ENCODE measurements at places on chromosomes 6 and 20.

GRCh38 chr6:87682310-87682709, 19.7 kb downstream of the AKIRIN2 start:
- DNase-seq = no peak

DNA sequence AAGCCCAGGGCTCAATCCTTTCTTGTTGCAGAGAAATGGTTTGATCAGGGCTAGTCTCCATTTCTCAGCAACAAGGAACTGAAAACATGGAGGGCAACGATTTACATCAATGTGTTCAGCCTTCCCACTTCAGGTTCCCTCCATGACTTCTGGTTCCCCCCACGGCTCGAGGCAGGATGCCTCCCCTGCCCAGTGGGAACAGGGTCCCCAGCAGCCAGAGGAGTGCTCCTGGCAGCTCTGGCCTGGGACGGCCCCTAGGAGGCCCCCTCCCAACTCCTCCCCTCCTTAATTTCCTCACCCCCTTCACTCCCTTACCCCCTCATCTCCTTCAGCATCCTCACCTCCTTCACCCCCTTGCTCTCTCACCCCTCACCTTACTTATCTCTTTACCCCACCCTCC, 283.8 kb downstream of the CDC5L start:
- no peak for DNase-seq

- DNase-seq = no peak
Observed at GRCh38 chr20:44083220-44083933, 103.6 kb downstream of the JPH2 start.

- DNase-seq = no peak
Observed at GRCh38 chr20:18849131-18849530, 35.5 kb downstream of the SCP2D1 start.

GRCh38 chr6:128465368-128466343, 54.7 kb downstream of the PTPRK start:
- DNase-seq = no peak

DNA sequence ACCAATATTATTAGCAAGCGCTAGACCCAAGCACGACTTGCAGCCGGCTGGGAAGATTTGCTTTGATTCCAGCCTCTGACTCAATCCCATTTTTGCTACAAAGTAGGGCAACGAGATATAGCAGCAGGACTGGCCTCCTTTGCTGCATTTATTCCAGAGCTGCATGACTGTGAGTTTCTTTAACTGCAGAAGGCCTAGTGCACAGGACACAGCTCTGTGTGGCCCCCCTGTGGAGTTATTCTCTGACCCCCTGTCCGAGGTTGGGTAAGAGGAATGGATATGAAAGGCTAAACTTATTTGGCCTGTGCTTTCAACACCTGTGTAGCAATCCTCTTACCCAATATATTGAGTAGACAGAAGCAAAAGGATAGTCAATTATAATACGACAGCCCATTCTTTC, 133.3 kb upstream of the SPTLC3 start:
- no peak for DNase-seq

- no peak for DNase-seq
Observed at GRCh38 chr20:14877301-14878028, 540.1 kb upstream of the FLRT3 start.

GRCh38 chr6:31210123-31210522, 39.6 kb upstream of the POU5F1 start:
- no peak for DNase-seq

DNA sequence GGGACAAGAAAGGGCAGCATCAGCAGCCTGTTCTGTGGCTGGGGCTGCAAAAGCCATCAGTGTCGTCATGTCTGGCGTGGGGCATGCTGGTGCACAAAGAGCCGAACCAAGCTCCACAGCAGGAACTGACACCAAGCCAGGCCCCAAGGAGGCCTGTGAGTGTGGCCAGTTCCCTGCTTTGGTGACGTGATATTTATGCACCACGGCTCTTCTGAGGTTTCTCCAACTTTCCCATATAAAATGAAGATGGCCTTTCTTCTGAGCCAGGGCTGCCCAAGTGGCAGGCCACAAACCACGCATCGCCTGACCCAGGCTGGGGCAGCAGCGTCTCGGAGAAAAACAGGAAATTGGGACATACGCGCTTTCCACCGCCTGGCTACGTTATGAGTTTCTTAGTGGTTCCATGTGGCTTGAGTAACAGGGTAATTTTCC, 109.9 kb downstream of the RIN2 start:
- DNase-seq = no peak

GRCh38 chr20:56440346-56441007, 27.9 kb upstream of the RTF2 start:
- peak; percentile 60 for DNase-seq

GRCh38 chr6:161389756-161390155, 115.9 kb upstream of the AGPAT4 start:
- no peak for DNase-seq

DNA sequence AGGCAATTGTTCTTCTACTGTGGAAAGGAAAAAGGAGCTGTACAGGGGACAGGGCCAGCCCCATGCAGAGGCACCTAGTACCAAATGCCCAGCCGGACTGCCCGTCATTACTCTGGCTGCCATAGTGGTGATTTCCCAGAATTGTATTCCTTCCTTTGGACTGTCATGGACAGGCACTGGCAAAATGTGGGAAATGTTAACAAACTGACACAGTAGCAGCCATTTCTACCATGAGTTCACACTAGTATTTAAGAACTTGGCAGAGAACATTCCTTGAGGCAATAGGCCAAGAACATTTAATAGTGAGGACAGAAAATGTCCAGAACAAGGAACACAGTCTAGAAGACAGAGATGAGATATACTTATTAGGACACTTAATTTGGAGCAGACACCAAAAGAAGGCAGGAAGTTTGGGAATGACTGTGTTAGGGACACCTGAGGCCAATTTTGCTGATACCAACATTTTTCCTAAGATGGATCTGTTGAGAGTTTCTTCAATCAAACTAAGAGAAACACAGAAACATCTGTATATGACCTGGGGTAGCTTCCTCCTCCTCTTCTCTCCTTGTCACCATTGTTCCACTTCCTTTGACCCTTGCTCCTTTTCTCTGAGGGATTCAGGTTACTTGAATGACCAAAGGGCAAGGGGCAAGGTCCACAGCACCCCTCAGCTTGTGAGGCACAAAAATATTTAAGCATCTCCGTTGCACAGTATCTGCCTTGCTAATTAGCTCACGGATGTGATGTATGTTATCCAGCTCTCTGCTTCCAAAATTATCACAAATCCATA, 14.9 kb downstream of the ADTRP start:
- DNase-seq = no peak

GRCh38 chr6:144219056-144219685, 66.0 kb upstream of the UTRN start:
- no peak for DNase-seq

GRCh38 chr20:47227576-47227975, 128.9 kb downstream of the ZMYND8 start:
- no peak for DNase-seq

DNA sequence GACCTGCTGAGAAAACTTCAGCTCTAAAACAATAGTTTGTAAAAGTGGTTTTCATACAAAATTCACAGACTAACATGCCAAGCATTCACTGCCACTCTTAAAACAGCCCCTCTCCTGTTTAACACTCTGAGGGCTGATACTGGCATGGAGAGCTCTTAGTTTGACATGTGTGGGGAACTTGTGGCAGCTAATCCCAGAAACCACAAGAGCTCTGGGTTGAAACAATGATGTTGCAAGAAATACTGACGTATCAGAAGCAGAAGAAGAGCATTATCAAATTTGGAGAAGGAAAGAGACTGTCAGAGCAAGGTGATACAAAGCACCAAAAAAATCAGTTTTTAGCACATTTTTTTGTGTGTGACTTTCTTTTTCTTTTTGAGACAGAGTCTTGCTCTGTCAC, 5.1 kb downstream of the BEND3 start:
- DNase-seq = no peak

- DNase-seq = no peak
Observed at GRCh38 chr6:150991487-150991886, 126.0 kb downstream of the MTHFD1L start.

- no peak for DNase-seq
Observed at GRCh38 chr20:1688886-1689538, 31.4 kb upstream of the SIRPG start.

GRCh38 chr20:42295592-42295991, 677.4 kb upstream of the CHD6 start:
- no peak for DNase-seq

- DNase-seq = no peak
Observed at GRCh38 chr6:33717934-33718455, 6.5 kb upstream of the UQCC2 start.

GRCh38 chr6:117263353-117263927, 1.9 kb upstream of the VGLL2 start:
- no peak for DNase-seq

DNA sequence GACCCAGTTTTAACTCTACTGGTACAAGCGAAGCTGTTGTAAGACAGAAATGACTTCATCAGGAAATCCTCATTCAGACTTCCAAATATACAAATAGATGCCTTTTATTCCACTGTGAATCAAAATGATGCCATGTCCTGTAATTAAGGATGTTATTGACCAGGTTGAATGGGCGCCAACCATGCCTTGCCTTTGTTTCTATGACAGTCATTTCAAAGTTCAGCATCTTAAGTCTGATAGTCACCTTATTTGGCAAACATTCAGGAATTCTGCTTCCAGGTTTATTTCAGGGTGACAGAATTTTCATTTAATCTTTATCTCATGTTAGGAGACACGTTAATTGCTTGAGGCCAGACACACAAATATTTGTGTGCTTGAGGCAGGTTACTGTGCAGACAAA, 592.8 kb upstream of the JAG1 start:
- DNase-seq = no peak

Measured in CD4-positive, alpha-beta T cell treated with Interleukin-6 for 4 hours (primary cell).